ENCODE measurements at places on chromosomes 7 and 10.

DNA sequence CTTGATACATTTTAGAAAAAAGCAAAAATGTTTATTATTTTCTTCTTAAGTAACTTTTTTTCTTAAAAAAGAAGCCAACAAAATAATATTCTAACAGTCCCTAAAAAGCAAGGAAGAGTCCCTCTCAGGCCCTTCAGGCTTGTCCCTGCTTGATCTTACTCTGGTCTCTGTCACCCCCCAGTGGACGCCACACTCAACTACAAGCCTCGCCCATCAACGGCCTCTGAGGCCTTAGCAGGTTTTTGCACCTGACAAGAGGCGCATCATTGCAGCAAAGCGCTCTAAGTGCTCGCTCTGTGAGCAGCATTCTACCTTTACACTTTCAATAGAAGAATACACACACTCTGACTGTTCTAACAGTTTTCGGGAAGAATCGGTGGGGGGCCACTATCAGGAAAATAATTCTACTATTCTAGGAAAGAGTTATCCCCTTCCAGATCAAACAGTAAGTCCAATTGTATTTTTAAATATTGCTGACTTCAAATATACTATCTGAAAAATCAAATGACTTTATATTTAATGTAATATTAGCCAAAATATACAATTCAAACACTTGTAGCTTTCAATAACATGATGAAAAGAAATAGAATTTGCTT, 139.2 kb downstream of the USP6NL start:
- DNase-seq, result peak; percentile 58

GRCh38 chr7:105653441-105654005, 72.2 kb upstream of the EFCAB10 start:
- no peak for DNase-seq

GRCh38 chr7:73642834-73643233, 18.5 kb upstream of the MLXIPL start:
- no peak for DNase-seq

DNA sequence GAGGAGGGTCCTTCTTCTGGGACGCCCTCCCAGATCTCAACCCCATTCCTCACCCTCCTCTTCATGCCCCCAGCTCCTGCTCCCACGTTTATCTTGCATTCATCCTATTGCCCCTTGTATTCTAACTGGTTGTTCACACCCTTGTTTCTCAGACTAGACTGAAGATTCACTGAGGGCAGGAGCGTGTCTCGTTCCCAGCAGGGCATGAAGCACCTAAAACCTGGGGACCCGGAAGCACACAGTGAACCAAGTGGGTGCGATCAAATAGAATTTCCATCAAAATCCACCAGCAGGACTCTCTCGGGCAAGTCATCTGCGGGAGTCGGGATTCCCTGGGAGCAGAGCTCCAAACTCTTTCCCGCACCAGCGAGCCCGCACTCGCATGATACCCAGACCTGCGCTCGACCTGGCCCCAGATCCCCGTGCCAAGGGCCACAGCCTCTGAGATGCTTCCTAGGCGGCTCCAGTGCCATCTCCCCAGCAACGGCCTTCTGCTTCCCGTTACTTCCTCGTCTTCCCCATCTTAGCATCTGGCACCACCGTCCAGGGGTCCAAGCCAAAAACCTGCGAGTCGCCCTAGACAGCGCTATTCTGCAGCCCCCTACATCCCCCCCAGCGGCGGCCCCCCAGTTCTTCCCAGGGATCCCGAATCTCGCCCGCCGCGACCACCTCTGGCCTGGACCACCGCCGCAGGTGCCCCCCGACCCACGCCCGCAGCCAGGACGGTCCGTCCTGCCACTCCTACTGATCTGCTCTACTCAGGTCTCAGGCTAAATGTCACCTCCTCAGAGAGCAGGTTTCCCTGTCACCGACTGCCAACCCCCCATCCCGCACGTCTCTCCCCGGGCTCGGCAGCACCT, 6.1 kb upstream of the GBX1 start:
- no peak for DNase-seq

DNA sequence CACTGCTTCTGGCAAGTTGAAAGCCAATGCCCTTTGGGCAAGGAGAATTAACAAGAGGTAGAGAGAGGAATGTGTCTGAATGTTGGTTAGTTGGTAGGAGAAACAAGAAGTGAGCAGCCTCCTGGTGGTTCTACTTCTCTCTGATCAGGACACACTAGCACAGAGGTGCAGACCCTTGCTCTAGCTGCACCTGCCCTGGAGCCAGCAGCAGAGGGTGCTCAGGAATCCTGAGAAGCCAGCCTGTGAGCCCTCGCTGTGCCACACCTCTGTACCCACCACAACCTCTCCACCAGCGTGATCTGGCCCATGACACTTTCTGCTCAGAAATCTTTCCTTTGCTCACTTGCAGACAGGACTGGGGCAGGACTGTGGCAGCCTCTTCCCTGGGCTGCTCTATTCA, 364.7 kb downstream of the RPS24 start:
- no peak for DNase-seq

DNA sequence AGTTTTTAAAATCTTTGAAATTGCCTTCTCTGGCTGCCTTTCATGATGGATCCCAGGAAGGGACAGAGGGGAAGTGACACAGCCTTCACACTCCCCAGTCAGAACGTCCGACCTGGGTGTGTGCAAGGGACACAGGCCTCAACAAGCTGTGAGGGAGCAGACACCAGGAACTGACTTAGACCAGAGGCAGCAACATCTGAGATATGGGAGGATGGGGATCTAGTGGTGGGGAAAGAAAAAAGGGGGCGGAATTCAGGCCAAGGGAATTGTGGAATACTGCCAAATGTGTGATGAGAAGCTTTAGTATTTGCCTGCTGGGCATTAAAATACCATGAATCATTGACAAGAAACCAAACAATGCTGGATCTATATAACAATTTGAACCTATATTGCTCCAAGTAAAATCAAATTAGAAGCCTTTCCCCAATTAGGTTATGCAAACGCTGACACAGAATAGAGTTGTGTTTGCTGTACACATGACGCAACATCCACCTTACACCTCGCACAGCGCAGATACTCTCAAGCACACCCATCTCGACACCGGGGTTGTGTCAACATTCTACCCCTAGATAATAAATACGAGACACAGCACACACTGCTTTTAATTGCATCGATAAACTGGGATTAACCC, 17.2 kb upstream of the MNX1 start:
- no peak for DNase-seq

GRCh38 chr10:63430091-63430998, 35.4 kb downstream of the JMJD1C start:
- no peak for DNase-seq

GRCh38 chr7:8058852-8059251, 90.3 kb downstream of the GLCCI1 start:
- DNase-seq, result no peak

DNA sequence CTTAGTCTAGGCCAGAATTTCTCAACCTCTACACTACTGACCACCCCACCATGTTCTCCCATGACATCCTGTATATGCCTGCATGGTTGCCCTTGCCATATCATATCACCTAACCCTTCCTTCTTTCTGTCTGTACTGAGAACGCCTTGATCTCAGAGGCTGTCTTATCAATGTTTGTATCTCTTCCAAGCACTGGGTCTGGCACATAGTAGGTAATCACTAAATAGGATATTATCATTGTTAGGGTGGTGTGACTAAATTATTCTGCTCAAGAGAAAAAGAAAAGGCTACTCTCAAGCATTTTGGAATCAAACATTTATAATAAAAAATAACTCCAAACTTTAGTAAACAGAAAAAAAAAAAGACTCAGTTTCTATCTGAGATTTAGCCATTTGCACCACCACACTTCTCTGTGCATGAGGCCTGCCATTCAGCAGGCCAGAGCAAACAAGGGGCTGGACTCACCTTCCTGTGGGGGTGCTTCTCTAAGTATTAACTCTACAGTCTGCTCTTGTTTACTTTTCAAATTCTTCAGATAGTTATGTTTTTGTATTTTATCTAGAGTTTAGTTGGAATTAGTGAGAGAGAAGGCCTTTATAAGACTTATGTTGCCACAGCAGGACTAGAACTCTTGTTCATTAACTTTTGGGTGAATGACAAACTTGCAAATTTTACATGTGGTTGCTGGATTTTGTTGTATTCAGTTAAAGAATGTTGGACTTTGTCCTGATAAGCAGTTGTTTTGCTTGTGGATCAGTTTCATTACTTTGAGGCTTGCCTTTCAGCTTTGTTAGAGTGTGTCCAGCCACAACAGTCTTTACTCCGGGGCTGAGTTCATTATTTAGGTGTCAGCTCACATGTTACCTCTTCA, 5.4 kb downstream of the AGBL3 start:
- DNase-seq, result no peak

- DNase-seq, result no peak
Measured at GRCh38 chr10:76085002-76085816, 653.8 kb downstream of the LRMDA start.

GRCh38 chr7:157637216-157637949, 300.6 kb downstream of the DNAJB6 start:
- DNase-seq, result no peak

- no peak for DNase-seq
Measured at GRCh38 chr10:75530299-75530698, 98.9 kb downstream of the LRMDA start.

- no peak for DNase-seq
Measured at GRCh38 chr10:88039496-88040200, 176.2 kb downstream of the PTEN start.

GRCh38 chr7:12646139-12646538, 41.3 kb upstream of the ARL4A start:
- DNase-seq, result no peak

- DNase-seq, result no peak
Measured at GRCh38 chr10:70280099-70280498, 3.7 kb downstream of the NPFFR1 start.

DNA sequence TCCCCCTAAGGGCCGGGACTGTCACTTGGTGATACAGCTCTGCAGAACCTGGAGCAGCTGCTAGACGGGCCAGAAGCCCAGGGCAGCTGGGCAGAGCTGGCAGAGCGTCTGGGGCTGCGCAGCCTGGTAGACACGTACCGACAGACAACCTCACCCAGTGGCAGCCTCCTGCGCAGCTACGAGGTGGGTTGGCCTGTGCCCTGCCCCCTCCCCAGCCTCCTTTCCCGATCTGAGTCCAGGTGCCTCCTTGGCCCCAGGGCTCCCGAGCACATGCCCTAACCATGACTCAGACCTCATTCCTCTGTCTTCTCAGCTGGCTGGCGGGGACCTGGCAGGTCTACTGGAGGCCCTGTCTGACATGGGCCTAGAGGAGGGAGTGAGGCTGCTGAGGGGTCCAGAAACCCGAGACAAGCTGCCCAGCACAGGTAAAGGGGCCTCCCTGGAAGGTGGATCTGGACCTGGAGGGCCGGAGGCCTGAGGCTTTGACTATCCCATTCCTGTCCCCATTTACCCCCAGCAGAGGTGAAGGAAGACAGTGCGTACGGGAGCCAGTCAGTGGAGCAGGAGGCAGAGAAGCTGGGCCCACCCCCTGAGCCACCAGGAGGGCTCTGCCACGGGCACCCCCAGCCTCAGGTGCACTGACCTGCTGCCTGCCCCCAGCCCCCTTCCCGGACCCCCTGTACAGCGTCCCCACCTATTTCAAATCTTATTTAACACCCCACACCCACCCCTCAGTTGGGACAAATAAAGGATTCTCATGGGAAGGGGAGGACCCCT, 6.4 kb downstream of the NFKB2 start:
- DNase-seq, result no peak

DNA sequence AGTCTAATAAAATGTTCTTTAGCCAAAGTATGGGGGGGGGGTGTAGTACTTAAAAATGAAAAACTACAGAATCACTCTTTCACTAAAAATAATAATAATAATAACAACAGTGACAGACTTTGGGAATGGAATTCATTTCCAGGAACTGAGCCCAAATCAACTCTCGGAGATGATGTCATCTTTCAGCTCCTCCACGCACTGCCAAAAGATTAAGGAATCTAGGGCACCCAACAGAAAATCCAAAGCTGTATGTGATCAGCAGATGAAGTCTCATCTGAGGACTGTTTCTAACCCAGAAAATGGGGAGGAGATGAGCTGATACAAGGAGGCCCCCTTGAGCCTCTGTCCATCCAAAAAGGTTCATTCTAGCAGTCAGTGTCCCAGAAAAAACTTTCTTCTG, 54.5 kb downstream of the GRB10 start:
- no peak for DNase-seq

DNA sequence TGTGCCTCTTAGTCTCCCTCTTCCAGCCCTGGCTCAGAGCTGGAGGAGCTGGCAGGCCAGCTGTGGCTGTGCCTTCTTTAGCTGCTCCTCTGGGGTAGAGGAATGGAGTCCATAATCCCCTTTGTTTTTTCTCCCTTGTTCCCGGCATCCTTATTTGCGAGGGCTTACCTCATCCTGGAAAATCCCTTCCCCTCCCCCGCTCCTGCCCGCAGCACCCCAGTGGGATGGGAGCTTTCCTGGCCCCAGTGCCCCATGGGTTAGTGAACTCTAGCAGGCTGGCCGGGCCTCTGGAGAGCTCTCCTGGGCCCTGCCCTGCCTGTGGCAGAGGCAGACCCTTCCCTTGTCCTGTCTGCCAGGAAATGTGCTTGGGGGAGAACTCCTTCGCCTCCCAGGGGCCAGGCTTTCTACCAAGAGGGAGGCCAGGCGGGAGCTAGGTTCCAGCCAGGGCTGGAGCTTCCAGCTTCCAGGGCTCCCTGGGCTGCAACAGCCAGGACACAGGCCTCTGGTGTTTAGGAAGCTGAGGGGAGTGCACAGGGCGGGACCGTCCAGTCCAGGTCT, 16.5 kb upstream of the TRIM8 start:
- no peak for DNase-seq
